Smooth muscle cell of the brain vasculature (primary cell): ENCODE measurements at places on chromosomes 4 and X.

- no peak for DNase-seq
Measured at GRCh38 chr4:8874896-8875680, 3.4 kb upstream of the HMX1 start.

DNA sequence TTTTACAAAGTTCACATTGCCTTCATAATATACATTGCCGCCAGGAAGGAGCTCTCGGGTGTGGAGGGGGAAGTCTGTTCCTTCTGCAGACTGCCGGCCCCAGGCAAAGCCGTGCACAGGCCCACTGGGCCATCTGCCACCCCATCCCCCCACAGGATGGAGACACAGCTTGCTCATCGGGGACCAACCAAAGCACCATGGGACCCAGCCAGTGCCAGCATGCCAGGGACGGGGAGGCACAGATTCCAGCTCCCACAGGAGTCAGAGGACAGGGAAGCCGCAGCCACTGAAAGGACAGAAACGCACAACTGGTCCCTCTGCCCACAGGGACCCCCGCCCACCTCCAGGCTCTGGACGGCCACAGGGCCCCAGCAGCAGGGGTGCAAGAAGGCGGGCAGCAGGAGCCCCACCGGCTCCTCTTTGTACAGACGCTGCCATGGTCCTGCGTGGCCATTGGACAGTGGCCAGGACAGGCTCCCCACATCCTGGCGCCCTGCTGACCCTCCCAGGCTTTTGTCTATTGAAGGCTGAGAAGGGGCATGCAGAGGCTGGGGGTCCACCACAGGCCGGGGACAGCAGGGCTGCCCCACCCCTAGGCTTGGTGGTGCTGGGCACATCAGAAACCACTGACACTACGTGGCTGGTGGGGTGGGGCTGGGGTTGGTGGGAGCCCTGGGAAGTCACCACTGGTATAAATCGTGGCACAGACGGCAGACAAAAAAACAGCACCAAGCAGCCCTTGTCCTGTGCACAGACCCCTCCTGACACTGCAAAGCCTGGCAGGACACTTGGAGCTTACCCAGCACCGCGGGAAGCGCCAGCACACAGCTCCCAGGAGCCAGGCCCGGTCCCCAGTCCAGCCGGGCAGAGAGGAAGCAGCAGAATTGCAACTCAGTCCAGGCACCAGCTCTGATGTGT, 89.0 kb downstream of the FAM53A start:
- no peak for DNase-seq

DNA sequence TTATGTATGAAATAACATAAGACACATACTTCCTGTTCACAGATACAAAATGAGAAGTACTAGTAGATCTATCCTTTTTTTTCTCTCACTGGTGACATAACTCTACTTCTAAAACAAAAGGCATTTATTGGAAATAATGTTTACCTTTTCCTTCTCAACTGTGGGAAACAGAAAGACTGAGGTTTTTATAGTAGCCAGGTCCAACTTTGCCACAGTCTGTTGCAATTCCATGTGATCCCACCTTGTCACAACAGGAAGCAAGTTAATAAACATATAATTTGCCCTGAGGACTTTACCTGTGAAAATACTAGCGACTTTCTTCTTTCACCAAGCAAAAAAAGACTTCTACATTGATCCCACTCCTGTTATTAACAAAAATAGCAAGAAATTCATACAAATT, 475.8 kb downstream of the PDGFC start:
- no peak for DNase-seq

DNA sequence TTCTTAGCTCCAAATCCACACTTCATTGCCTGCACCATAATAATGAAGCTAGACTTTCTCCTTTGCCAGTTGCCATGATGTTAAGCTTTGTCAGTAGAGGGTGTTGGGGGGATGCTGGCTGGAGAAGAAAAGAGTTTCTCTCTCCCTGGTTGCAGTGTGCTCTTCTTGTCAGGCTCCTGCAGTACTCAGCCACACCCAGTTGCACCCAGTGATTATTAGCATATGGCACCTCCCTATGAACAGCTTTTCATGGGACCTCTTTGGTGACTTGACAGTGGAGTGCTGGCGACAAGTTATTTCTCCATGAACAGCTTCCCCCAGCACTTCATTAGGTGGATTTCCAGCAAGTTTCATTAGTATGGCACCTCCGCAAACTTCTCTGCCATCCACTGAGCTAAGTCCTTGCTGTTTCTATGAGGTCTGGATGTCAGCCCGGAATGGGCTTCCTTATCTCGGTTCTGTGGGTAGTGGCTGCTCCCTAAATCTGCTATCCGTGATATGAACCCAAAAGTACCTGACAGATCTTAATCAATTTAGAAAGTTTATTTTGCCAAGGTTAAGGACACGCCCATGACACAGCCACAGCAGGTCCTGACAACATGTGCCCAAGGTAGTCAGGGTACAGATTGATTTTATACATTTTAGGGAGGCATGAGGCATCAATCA, 18.8 kb upstream of the OTUD4 start:
- DNase-seq, result no peak

DNA sequence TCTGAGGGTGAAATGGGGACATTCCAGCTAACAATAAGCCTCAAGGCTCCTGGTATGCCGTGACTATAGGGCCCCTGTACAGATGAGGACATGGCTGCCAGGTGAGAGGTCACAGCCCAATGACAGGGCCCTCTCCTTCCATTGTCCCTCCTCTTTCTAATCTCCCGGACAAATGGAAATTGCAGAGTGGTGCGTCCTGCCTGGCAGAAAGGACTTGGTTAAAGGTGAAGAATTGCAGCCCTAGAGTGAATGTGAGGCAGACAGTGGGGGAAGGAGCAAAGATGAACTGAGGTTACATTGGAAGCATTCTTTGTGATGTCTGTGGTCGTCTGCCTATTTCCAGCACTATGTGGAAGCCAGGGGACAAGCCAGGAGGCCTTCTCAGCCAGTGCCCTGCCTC, 6.7 kb upstream of the UCP1 start:
- DNase-seq, result no peak

- DNase-seq, result no peak
Measured at GRCh38 chrX:25005382-25006185, 10.2 kb downstream of the ARX start.

DNA sequence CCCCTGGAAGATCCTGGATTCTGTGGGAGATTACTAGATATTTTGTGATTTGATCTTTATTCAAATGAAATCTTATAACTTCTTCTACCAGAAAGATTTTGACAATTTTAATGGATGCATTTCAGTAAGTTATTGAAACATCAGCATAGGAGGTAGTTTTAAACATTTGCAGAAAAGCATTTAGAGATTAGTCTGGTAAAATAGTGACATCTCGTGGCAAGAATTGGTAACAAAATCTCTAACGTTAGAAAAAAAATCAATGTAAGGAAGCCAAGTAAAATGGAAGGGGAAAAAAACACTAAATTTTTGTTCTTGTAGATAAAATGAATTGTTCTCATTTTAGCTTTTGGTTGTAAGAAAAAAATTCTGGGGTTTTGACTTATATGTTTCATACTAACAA, 73.3 kb downstream of the TASL start:
- no peak for DNase-seq

GRCh38 chr4:176800891-176801534, 8.3 kb upstream of the VEGFC start:
- DNase-seq, result no peak

DNA sequence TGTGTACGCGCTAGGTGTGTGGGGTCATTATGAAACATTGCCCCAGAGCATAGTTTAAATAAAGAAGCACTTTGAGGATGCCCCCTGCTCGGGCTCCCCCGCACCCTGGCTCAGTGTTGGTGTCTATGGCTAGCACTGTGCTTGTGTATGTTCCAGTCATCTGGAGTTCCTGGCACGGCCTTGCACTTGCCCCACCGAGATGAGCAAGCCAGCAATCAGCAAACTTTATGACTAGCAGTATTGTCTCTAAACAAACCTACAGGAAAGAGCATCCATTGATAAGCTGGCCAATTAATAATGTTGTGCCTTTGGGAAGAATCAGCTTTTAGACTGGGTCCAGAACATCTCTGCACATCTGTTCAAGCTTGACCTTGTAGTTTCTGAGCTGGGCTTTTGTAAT, 707 bp upstream of the SHROOM4 start:
- no peak for DNase-seq

DNA sequence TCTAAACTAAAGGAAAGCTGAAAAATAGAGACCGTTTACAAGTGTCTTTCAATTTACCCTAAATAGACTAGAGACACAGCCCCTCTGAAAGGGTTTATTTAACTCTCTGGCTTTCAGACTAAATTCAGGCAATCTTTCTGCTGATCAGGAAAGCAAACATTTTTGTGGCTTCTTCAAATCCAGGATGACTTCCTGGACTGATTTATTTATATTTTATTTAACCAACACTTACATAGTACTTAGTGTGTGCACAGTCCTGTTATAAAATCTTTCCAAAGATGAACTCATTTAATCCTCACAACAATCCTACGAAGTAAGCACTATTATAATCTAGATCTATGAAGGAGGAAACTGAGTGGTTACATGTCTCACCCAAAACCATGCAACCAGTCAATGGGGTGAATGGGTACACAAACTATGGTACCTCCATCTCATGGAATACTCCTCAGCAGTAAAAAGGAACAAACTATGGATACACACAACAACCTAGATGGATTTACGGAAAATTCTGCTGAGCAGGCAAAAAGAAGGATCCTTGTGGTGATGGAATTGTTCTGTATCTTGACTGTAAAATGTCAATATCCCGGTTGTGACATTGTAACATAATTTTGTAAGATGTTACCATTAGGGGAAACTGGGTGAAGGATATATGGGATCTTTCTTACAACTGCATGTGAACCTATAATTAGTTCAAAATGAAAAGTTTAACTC, 64.1 kb upstream of the MAMLD1 start:
- no peak for DNase-seq

GRCh38 chr4:127015667-127016117, 617.1 kb upstream of the INTU start:
- no peak for DNase-seq
